B cell (primary cell): ENCODE measurements at places on chromosomes 6 and 20. TPM values are rescaled to one million over a fixed set of nuclear protein-coding genes. Genes with fewer than 3 reads are reported as not detected.
A peak's percentile ranks its signal among the peaks of the same experiment; 100 is the strongest.

The SPTLC3 gene
- 0.01 TPM in 1 of 2 replicates, not detected in the other for polyA plus RNA-seq

The CLIC5 gene
- polyA plus RNA-seq: 0.37 and 0.97 TPM in 2 replicates

- DNase-seq: no peak
These were observed 260.0 kb downstream of the FARS2 start for GRCh38 chr6:5521322-5521721.

GRCh38 chr20:52843425-52843824 lies 128.7 kb upstream of the TSHZ2 start:
- no peak for DNase-seq

DNA sequence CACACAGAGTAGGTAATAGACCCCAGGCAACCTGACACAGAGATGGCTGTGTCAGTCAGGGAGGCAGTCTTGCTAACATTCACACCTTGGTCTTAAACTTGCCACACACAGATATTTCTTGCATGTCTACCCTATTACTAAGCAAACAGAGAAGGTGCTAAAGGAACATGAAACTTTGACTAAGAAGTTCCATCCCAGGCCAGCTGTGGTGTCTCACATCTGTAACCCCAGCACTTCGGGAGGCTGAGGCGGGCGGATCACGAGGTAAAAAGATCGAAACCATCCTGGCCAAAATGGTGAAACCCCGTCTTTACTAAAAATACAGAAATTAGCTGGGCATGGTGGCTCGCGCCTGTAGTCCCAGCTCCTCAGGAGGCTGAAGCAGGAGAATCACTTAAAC lies 222.4 kb upstream of the JARID2 start:
- peak; percentile 24 for DNase-seq

- DNase-seq: no peak
These were observed 72.1 kb downstream of the KHDC1L start for GRCh38 chr6:73152966-73153757.

- no peak for DNase-seq
These were observed 21.8 kb downstream of the SAMHD1 start for GRCh38 chr20:36929691-36930090.
